ENCODE measurements at places on chromosomes 3 and 15.

DNA sequence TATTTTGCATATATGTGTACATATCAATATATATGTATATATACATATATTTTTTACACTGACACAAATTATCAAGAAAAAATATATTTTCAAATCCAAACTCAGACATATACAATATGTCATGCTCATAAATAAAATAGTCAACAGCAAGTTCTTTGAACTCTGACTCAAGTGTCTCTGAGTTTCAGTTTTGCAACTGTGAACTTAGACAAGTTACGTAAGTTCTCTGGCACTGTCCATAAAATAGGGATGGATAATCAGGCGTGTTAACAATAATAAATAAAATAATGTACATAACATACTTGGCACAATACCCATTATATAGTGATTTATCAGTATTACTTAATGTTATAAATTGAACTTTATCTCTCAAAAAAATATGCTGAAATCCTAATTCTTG lies 12.1 kb upstream of the XRN1 start:
- no peak for DNase-seq

DNA sequence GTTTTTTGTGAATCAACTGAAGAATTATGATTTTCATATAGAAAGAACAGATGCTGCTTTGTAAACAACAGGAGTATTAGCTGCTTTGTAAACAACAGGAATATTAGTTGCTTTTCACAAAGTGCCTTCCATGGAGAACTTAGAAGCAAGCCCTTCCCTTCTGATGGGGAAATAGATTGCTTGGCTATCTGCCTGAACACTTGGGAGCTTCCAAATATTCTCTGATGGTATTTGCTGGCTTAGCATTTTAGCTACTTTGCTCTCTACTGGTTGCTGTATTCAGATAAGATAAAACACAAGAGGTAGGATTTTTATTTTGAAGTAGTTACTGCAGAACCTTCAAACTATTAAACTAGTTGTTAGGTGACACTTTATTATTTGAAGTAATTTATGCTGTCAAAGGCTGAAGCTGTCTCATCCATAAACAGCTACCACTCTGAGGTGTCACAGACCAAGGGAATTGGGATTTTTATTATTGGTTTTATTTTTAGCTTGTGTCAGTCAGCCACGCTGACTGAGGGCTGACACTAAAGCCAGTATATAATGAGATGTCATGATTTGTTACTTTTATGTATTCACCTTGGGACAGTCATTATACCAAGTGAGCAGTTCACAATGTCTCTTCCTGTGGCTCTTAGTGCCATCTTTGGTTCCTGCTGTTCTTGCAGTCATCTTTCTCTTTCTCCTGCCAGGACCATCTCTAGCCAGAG lies 50.0 kb downstream of the ZIC1 start:
- DNase-seq = no peak

GRCh38 chr3:8095724-8096123 lies 405.9 kb upstream of the LMCD1 start:
- DNase-seq = no peak

- no peak for DNase-seq
Observed at GRCh38 chr3:72193771-72194430, 409.0 kb upstream of the PROK2 start.

DNA sequence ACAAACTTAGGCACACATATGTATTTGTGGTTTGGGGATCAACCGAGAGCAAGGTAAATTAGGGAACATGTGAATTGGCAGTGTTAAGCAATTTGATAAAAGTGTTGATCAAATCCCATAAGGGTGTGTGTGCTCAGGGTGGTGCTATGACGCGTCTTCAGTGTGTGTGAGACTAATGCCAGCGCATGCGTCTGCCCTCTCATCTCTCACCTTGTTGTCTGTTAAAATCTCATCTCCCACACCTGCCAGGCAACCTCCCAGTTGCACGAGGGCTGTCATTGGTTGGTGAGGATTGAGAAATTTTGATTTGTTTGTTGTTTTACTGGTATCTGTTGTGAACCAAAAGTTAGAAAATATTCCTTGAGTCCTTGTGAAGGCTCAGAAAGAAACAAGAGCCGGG lies 137.2 kb upstream of the ICE2 start:
- DNase-seq = no peak

- DNase-seq = no peak
Observed at GRCh38 chr3:2615080-2615479, 495.1 kb downstream of the IL5RA start.

GRCh38 chr3:190811775-190812480 lies 50.6 kb downstream of the GMNC start:
- no peak for DNase-seq

DNA sequence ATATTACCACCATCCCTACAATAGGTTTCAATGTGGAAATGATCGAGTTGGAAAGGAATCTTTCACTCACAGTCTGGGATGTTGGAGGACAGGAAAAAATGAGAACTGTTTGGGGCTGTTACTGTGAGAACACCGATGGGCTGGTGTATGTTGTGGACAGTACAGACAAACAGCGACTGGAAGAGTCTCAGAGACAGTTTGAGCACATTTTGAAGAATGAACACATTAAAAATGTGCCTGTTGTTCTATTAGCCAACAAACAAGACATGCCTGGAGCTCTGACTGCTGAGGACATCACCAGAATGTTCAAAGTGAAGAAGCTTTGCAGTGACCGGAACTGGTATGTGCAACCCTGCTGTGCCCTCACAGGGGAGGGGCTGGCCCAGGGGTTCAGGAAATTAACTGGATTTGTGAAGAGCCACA lies 510 bp downstream of the ARL14 start:
- DNase-seq = no peak

DNA sequence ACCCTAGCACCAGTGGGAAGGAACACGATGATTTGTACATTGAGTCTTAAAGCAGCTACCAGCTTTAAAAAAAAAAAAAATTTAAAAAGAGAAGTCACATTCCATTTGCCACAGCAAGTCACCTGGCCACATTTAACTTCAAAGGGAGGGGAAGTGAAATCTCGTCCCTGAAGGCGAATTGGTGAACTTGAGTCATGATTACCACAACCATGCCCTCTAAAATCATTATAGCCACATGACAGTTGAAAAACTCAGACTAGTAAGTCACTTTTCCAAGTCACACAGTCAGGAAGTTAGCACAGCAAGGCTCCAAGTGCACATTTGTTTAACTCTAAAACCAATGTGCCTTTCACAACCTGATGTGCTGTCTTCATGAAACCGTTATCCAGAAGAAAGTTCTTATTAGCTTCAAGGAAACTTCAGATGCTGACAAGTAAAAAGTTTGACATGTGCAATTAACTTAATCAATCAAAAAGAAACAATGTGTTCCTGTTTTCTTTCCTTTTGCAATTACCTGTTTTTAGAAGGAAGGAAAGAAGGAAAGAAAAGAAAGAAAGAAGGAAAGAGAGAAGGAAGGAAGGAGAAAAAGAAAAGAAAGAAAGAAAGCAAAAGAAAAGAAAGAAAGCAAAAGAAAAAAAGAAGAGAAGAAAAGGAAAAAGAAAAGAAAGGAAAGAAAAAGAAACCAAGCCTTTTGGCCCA lies 8.3 kb upstream of the THSD4 start:
- no peak for DNase-seq

DNA sequence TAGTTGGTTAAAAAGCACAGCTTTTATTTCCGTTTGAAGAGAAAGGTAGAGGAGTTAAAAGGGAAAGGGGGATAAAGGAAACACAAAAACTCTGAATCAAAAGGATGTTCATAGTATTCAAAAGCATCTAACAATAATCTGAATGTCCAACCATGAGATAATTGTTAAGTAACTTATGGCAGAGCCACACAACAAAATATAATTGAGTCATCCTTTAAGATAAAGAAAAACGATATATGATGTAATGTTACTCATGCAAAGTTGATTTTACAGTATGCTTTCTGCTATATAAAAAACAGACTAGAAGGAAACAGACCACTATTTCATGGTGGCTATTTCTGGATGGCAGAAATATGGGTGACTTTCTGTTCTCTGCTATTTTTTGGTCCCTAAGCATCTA lies 3.9 kb downstream of the XPC start:
- no peak for DNase-seq

- DNase-seq = peak; percentile 34
Observed at GRCh38 chr3:112734736-112735350, 93.9 kb upstream of the CCDC80 start.

GRCh38 chr3:149003653-149004305 lies 12.4 kb downstream of the GYG1 start:
- DNase-seq = no peak

GRCh38 chr15:27514526-27514925 lies 543.5 kb downstream of the GABRG3 start:
- DNase-seq = no peak

GRCh38 chr3:88535563-88535962 lies 385.8 kb downstream of the C3orf38 start:
- DNase-seq = no peak

GRCh38 chr3:46116996-46117395 lies 89.7 kb upstream of the XCR1 start:
- no peak for DNase-seq

GRCh38 chr15:65833501-65834205 lies 35.6 kb upstream of the RAB11A start:
- DNase-seq = no peak

- DNase-seq = no peak
Observed at GRCh38 chr3:192831111-192831644, 86.5 kb downstream of the MB21D2 start.

- no peak for DNase-seq
Observed at GRCh38 chr3:126872701-126873342, 110.1 kb upstream of the PLXNA1 start.

DNA sequence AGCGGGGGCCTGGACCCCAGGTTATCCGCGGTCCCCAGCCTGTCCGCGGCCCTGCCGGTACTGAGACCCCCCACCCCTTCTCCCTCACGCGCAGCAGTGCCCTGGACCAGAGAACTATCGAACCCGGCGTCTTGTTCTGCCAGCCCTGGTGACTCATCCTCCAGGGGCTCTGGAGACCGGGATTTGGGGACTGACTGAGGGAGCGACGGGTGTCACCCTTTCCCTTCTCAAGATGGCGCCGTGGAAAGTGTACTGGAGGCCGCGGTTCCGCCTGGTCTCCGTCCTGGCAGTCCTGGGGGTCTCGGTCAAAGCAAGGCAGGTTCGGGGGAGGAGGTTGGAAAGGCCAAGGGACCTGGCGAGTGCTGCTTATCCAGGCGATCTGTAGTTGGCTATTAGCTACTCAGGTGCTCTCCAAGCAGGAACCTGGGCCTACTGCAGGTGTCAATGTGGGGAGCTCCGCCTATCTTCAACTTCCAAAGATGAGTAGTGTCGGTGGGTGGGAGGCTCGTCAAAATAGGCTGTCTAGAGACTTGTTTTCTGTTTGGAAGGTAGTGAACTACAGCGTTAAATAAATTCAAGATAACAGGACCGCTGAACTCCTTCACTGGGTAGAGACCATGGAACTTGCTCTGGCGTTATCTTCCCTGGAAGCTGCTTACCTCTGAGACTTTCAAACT lies 790 bp downstream of the RAB5A start:
- peak; percentile 26 for DNase-seq

- DNase-seq = no peak
Observed at GRCh38 chr15:93034512-93034911, 54.5 kb downstream of the RGMA start.

DNA sequence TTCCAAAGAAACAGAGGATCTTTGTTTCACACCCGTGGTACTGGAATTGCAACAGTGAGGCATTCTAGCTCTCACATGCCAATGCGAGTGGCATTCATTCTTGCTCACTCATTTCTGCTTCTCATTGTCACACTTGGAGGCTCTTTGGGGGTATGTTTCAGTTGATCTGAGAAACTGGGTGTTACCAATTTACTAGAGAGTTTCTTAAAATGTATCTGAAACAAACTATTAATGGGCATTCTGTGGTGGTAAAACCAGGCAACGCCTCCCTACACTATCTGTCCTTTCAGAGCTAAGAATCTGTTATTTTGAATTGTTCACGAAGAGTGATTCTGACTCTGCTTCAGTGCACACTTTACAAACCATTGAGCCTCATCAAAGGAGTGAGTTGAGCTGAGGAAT lies 140.6 kb upstream of the BHLHE40 start:
- DNase-seq = no peak

DNA sequence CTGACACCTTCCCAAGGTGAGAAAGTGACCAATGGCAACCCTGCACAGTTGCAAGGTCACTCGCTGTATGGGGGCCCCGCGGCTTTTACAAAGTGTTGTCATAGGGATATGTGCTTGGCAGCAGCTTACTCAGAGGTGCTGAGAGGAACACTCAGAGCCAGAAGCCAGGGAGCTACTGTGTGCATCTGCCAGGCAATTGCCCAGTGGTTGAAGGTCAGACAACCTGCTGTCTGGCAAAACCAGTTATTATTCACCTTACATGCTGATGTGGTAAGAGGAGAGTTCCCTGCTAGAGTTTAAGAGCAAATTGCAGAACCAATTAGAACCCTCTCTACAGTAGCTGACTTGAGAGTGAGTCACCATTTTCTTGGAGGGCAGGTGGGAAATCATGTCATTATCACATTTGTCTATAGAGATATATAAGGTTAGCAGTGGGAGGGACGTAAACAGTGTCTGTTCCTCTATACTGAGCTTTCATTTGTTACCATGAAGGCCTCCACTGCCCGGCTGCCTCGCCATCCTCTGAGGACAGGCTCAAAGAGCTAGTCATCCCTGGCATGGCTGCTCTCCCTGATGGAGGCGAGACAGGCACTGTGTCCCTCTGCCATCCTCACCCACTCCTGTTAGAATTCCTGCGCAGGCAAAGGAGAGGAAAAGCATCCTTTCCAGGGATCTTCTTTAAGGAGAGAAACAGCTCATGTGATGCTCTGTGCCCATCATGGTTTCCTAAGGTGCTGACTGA lies 274.4 kb downstream of the PLCL2 start:
- no peak for DNase-seq

GRCh38 chr3:73733746-73734145 lies 109.0 kb upstream of the PDZRN3 start:
- DNase-seq = no peak

GRCh38 chr3:126850370-126851085 lies 132.4 kb upstream of the PLXNA1 start:
- DNase-seq = no peak

- no peak for DNase-seq
Observed at GRCh38 chr3:6526861-6527260, 334.1 kb upstream of the GRM7 start.

GRCh38 chr3:58102390-58102750 lies 94.1 kb downstream of the FLNB start:
- DNase-seq = no peak

DNA sequence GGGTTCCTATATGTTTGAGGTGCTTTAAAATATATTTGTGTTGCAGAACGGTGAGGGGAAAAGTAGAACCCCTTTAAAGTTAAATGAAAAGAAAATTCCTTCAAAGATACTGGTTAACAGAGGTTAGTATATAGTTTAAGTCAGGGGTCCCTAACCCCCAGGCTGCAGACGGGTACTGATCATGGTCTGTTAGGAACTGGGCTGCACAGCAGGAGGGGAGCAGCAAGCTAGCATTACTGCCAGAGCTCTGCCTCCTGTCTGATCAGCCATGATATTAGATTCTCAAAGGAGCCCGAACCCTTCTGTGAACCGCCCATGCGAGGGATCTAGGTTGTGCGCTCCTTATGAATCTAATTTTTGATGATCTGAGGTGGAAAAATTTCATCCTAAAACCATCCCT lies 37.5 kb upstream of the RFX7 start:
- DNase-seq = no peak

DNA sequence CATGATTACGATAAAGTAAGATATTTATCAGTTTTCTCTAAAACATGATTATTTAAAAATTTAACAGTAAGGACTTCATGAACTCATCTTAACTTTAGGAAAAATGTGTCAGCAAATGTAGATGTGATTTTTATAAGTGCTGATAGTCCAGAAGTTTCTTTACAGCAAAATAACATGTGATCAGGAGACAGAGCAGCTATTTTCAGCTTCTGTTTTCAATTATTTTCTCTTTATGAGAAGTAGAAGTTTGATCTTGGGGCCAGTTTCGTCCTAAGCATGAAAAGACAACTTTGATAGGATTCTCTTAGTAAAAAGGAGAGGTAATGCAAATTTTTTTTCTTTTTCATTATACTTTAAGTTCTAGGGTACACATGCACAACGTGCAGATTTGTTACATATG lies 96.5 kb upstream of the TSPAN3 start:
- no peak for DNase-seq
